Progenitor cell of endocrine pancreas (in vitro differentiated cells): ENCODE measurements at places on chromosomes 7 and 10. TPM values are rescaled to one million over a fixed set of nuclear protein-coding genes. Genes with fewer than 3 reads are reported as not detected.

- no peak for DNase-seq
Observed at GRCh38 chr7:157961731-157962457, 625.1 kb downstream of the DNAJB6 start.

DNA sequence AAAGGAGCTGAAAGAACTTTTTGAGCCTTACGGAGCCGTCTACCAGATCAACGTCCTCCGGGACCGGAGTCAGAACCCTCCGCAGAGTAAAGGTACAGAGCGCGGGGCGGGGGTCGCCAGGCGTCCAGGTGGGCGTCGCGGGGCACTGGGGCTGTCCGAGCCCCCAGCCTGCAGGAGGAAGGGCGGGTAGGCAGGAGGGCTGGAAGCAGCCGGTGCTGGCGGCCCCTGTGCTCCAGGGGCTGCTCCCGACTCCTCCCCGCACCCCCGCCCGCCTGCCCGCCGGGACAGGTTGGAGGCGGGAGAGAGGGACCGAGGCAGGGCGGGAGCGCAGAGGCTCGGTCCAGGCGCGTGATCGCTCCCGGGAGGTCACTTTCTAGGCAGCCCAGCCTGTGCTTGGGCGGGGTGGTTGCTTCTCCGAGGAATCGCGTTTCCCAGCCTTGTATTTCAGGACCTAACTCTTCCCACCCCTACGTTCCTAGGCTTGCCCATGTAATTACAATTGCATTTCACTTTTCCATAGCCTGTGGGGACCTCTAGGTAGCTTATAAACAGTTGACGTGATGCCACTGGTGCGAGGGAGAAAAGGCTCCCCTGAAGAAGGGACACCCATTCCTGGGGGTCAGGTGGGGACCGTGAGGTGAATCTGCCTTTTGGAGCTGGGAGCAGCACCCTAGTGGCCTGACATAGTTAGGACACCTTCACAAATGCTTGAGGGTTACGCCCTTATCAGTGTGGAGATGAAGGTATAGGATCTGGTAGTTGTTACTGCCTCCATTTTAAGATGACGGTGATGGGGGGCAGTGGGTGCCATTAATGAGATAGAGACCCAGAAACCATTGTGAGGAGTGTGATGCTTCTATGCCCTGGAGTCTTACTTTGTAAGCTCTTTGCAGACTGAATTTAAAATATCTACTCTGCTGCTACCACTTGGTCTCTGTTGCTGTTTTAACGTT is 148.2 kb downstream of the CELF2 start:
- peak; percentile 20 for DNase-seq

Gene CDH23
- 0.43 and 0.53 TPM in 2 replicates for total RNA-seq

DNA sequence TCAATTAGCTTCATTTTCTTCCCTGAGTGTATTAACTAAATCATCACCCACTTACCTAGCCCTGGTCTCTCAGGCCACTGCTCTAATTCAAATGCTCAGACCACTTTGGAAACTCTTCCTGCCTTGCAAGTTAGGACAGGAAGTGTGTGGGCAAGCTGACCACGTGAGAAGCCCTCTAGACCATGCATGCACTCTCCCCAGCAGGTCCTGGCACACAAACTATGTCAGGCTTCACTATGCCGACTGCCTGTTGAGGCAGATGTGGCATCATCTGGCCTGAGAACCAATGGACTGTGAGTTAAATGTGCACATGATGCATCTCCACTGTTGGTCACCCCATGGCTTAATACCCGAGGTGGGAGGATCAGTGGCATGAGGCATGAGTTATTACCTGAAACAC is 439.6 kb downstream of the GRID1 start:
- DNase-seq, result no peak

- no peak for DNase-seq
Observed at GRCh38 chr7:116198748-116199410, 11.5 kb upstream of the TES start.

- DNase-seq, result no peak
Observed at GRCh38 chr7:111750878-111751277, 188.6 kb upstream of the IMMP2L start.

Gene VPS50
- total RNA-seq, result 25.9 and 29.9 TPM in 2 replicates

DNA sequence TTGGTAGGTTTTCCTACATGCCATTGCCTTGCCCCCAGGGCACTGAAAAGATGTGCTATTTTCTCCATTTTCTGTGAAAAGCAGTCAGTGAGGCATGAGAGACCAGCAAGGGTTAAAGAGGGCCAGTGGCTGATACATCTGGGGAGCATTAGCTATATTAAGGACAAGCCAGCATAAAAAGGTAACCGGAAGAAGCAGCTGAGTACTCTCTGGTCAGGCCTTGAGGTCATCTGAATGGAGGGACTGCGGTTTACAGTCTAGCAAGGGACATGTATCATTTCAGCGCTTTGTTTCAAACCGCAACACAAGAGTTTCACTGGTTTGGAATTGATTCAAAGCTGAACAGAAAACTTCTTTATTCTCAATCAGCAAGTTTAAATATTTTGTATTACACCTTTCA is 120.4 kb downstream of the EPDR1 start:
- DNase-seq, result no peak

DNA sequence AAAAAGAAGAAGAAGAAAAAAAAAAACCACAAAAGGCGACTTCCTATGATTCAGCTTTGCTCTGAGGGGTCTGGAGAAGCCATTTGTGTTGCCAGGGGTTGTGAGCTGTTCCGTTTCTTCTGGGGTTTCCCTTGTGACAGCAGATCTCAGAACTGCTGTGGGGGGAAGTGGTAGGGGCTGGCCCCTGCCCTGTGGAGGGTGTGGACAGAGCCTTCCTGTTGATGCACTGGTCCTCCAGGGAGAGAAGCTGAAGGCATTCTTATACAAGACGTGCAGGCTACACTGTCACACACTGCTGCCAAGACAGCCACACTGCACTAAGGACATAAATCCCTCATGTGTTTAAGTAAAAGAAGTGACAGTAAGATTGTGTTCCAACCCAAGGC is 17.3 kb upstream of the CSGALNACT2 start:
- DNase-seq, result no peak

DNA sequence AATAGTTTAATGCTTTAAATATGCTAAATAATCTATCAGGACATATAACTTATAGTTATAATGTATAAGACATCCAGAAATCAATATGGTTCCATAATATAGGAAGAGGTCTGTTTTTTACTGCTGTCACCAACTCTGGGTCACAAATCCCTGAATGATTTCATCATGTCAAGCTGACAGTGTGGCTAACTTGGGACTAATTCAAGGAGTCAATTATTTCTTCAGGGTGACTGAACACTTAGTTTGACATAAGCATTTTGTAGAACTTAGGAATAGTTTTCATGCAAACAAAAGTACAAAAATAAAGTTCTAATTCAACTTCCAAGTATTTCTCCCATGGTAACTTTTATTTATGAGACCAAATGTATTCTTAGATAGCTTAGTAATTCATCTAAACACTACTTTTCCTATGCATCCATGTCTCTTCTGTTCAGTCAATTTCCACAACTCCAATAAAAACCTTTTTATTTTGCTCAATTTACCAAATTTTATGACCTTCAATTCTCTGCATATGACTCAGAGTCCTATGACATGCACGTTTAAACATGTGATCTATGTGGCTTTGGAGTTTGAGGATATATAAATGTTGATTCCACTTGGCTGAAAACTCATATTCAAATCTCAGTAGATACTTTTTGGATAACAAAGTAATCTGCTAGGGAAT is 40.3 kb upstream of the GNAT3 start:
- no peak for DNase-seq

- no peak for DNase-seq
Observed at GRCh38 chr10:11231285-11231684, 213.6 kb downstream of the CELF2 start.

DNA sequence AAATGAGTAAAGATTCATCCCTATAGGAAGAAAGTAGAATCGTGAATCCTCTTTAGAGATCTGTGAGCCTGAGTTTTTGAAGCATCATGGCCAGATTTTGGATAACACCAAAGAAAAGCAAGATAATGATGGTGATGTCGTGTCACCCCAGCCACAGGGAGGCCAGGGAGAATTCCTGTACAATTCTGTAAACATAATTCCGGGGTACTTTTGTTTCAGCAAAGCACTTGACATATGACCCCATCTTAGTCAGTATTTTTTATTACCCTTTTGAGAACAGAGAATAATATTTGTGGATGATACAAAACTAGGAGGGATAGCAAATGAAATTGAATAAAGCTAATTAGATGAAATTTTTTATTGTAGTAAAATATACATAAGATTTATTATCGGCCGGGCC is 33.8 kb downstream of the NACAD start:
- no peak for DNase-seq

DNA sequence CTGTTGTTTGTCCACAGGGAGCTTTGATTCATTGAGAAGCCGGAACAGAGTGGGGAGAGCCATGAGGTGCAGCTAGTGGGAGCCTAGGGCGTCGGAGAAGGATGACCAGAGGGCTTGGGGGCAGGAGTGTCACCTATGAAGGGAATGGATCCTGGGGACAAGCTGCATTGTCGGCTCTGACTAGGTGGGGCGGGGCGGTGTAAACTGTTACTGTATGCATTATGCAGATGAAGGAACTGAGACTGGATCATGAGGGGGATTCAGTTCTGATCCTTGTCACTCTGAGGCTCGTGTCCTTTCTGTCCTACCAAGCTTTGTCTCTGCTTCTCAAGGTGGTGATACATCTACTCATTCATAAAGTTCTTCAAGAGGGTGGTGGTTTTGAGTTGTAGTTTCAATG is 39.9 kb upstream of the MMD2 start:
- no peak for DNase-seq

Gene CAV1
- 0.84 TPM in 2 replicates for total RNA-seq

Gene TCAF2
- 0.10 and 0.11 TPM in 2 replicates for total RNA-seq

Gene ADCK2
- total RNA-seq, result 19.9 and 21.9 TPM in 2 replicates

DNA sequence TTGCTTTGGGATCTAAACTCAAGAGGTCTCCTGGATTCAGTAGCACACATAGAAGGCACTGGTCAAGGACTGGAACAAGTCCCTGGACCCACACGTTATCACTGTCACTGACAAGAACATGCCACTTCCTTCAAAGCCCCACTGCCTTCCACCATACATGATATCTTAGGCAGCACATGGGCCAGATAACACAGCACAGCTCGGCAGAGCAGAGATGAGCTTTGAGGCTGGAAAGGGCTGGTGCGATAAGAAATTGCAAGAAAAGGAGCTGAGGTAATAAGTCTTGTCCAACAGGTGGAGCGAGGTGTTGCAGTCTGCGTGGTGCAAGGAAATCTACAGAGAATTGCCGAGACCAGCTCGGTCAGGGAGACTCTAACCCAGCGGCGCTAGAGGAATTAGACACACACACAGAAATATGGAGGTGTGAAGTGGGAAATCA is 139.8 kb upstream of the CDK13 start:
- no peak for DNase-seq

- DNase-seq, result no peak
Observed at GRCh38 chr10:30833628-30833970, 198.1 kb downstream of the ZNF438 start.

DNA sequence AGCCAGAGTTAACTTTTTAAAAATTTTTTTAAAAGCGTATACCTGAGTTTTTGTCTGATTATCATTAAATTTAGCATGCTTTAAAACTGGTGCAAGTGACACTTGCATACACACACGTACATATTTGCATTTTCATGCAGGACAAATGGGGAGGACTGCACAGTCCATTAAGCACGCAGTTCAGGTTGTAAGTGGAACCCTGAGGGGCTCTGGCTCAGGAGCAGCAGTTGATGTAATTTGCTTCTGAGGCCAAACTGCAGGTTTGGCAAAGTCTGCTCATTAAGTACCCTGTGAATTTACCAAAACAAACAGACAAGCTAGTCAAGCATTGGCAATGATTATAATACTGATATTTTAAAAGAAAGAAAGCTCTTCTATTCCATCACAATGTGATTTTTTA is 215.8 kb upstream of the PFKP start:
- DNase-seq, result no peak

DNA sequence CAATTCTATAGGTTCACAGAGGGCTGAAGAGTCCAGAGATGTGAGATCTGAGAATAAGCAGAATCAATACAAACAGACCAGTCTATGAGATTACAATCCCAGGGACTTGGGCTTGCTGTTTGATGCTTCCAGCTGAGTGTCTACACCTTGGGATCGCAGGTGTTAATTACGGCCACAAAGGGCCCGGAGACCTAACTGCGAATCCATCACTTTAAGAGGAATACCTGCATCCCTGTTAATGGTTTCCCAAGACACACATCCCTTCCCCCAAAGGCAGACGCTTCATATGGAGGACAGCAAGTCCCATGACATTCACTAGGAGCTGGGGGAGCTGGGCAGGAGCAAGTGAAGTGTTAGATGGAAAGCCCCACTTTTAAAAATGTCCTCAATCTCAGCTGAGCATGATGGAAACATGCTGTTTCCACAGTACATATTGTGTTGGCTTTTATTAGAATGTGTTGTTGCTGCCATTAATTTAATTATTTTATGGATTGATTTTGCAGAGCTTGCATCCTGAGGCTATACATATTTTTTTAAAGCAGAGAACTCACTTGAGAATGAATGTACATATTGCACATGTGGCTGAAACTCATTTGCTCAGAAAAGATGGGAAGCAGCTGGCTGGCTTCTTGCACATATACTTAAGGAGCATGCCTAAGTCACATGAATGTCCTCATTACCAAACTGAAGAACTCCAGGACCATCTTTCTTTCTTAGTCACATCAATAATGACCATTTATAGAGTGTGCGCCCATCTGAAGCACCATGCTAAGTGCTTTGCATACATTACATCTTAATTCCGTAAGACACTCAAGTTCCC is 151.3 kb downstream of the NEBL start:
- DNase-seq, result no peak

Gene EPDR1
- total RNA-seq, result 1.8 and 2.8 TPM in 2 replicates

DNA sequence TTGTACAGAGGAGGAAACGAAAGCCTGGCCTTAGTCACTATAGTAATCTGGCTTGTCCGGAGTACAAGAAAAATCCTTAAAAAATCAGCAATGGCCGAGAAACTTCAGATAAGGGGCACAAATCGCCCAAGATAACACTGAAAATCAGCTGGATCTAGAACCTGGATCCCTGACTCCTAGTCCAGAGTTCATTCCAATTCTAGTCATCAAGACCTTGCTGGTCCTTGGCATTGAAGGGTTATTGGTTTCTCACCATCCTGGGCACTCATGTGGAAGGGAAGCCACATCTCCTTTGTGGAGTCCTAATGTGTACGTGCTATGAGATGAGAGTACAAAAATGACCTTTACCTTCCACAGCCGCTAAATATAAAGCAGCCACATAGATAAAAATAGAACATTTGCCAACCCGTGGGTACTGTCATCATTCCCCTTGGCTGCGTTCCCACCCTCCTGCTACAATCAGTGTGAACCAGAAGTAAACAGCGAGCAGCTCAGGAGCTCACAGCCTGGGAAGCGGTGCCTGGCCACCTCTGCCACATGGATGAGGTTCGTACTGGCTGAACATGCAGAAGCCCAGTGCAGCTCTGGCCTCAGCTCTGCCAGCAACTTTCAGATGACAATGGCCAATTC is 116.0 kb upstream of the PDLIM1 start:
- no peak for DNase-seq

Gene FANK1
- total RNA-seq, result 2.5 and 3.2 TPM in 2 replicates

- no peak for DNase-seq
Observed at GRCh38 chr7:10821156-10821555, 152.5 kb upstream of the PHF14 start.

Gene TEX47
- total RNA-seq, result not detected in 2 replicates
